Activated gamma-delta T cell treated with Interleukin-2 at 50 U/mL for 16 hours (primary cell): ENCODE measurements at places on chromosomes 12 and 14.

GRCh38 chr14:99648027-99648784 is 3.3 kb downstream of the HHIPL1 start:
- no peak for DNase-seq

- no peak for DNase-seq
Observed at GRCh38 chr12:53700567-53700966, 24.7 kb upstream of the ATP5MC2 start.

GRCh38 chr12:3821441-3821840 is 51.8 kb downstream of the PARP11 start:
- no peak for DNase-seq

DNA sequence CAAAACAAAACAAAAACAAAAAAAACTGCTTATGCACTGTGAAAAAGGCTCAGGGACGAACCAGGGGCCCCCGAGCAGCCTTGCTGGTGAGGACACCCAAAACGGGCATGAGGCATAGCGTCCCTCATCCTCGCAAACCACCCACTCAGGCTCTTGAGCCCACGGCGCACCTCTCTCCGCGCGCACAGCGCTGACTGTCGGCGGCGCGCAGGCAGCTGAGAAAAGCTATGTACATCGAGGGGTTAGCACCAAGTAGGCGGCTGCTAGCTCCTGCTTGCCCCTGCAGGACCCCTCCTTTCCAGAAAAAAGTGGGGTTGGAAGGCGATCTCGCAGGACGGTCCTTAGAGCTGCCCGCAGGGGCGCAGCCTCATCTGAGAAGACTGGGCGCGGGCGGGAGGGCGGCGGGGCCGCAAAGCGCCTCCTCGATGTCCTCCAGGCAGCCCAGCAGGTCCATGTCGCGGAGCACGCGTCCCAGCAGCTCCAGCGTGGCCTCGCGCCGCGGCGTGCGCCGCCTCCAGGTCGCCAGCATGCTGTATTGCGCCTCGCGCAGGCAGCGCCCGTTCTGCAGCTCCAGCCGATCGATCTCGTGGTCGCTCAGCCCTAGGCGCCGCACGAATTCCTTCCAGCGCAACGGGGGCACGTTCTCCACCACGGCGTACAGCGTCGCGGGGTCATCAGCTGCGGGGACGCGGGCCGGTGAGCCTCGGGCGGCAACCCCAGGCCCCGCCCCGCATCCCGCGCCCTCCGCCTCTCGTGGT is 12.8 kb downstream of the TNFRSF1A start:
- DNase-seq: no peak

GRCh38 chr12:129966146-129966995 is 62.5 kb upstream of the TMEM132D start:
- no peak for DNase-seq

GRCh38 chr14:34238610-34239009 is 223.4 kb downstream of the SPTSSA start:
- no peak for DNase-seq

DNA sequence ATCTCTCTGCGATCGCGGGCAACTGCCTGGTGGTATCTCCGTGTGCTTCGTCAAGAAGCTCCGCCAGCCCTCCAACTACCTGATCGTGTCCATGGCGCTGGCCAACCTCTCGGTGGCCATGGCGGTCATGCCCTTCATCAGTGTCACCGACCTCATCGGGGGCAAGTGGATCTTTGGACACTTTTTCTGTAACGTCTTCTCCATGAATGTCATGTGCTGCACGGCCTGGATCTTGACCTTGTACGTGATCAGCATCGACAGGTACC is 1.6 kb upstream of the HEBP1 start:
- no peak for DNase-seq

- no peak for DNase-seq
Observed at GRCh38 chr12:71566655-71567054, 97.0 kb downstream of the ZFC3H1 start.

GRCh38 chr12:30694412-30695198 is 1.1 kb downstream of the IPO8 start:
- no peak for DNase-seq

DNA sequence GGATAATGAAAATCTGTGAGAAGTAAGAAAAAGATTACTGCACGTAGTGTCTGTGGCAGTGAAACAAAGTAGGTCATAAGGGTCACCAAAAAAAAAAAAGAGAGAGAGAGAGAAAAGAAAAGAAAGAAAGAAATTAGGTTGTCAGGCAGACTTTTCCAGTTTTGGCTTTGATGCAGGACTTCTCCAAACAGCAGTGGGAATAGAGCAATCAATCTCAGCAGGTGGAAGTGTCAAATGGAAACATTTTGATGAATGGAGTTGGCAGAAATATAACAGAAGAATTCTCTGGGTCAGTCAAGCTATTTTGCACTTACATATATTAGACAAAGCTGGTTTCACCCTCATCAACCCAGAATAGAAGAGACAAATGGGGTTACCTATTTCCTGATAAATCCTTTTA is 745.8 kb downstream of the SLC6A15 start:
- DNase-seq: no peak
